Natural killer cell (primary cell): ENCODE measurements at places on chromosomes 11 and 22.

- no peaks in the 10 kb centered on the region for H3K27me3 ChIP-seq
- DNase-seq: no peak
- H3K27ac ChIP-seq: no peak overlapping the region
- no peaks in the 10 kb centered on the region for H3K4me1 ChIP-seq
These were observed 1285.4 kb upstream of the TENM4 start for GRCh38 chr11:80726236-80726635.

GRCh38 chr11:79691445-79691844 lies 250.6 kb upstream of the TENM4 start:
- H3K36me3 ChIP-seq: no peaks in the 10 kb centered on the region
- no peaks in the 10 kb centered on the region for H3K4me1 ChIP-seq
- DNase-seq: no peak
- H3K27me3 ChIP-seq: no peaks in the 10 kb centered on the region
- no peak overlapping the region for H3K27ac ChIP-seq

DNA sequence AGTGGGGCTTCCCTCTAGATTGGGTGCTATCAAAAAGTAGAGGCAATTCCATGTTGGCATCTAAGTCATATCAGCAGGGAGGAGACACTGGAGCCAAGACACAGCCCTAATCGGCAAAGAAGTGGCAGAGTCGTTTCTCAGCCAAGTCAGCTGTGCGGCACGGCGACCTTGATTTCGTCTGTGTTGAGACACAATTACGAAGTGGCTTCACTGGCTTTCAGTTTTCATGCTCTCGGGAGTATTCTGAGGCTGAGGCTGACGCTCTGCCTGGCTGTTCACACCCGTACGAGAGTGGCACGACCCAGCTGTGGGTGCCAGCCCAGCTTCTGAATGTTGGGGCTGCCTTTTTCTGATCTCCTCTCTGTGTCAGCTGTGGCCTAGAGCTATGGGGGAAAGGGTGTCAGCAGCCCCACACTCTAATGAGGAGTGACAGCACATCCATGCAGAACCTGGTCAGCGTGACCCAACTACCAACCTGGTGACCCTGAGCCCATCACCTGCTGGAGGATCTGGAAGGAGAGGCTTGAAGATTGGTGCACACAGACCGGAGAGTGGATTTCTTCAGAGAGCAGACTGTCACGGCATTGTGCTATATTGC lies 105.7 kb upstream of the TMEM45B start:
- H3K36me3 ChIP-seq: no peaks in the 10 kb centered on the region
- no peak overlapping the region for H3K27ac ChIP-seq

DNA sequence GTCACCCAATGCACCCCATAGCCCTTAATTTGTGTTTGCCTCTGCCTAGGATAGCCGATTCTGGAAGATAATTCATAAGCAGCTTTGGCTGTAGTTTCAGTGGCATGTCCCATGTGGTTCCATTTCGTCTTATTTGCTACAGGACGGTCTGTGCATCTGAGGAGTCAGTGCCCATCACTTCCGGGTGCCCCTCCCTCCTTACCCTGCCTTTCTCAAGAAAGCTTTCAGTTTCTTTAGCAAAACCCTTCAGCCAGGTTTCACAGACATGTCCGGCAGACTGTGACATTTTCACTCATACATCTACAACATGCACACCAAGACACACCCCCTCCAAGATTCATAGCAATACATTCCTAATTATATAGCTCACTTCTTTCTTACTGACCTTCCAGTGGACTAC lies 14.3 kb downstream of the TP53AIP1 start:
- H3K27ac ChIP-seq: no peak overlapping the region
- peaks cover 3% of the 10 kb centered on the region for H3K4me1 ChIP-seq
- no peak overlapping the region for H3K4me3 ChIP-seq
- DNase-seq: peak; percentile 36

GRCh38 chr11:28466506-28466905 lies 358.3 kb downstream of the METTL15 start:
- no peaks in the 10 kb centered on the region for H3K4me1 ChIP-seq
- no peak overlapping the region for H3K4me3 ChIP-seq
- no peaks in the 10 kb centered on the region for H3K36me3 ChIP-seq

- H3K27ac ChIP-seq: no peak overlapping the region
- no peak for DNase-seq
- no peaks in the 10 kb centered on the region for H3K4me1 ChIP-seq
- no peak overlapping the region for H3K4me3 ChIP-seq
- H3K27me3 ChIP-seq: no peaks in the 10 kb centered on the region
- no peaks in the 10 kb centered on the region for H3K36me3 ChIP-seq
These were observed 880.8 kb downstream of the FAM181B start for GRCh38 chr11:81852896-81853295.

DNA sequence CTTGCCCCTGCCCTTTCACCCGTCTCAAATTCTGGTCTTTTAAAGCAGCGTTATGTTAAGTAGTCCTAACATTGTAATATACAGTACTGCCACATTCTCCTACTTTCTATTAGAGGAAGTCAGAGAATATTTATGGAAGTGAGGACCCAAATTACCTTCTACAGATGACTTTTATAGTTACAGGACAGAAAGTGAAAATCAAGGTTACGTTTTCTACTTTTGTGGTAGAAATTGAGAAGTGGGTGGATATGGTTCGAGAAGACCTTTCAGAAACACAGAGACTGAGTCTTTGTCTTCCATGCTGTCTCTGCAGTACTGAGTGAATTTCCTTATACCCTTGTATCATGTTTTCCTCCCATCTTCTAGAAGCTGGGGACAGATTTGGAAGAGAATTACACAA lies 17.1 kb downstream of the SC5D start:
- H3K27ac ChIP-seq: no peak overlapping the region
- DNase-seq: no peak
- no peaks in the 10 kb centered on the region for H3K4me1 ChIP-seq
- no peaks in the 10 kb centered on the region for H3K27me3 ChIP-seq
- H3K36me3 ChIP-seq: peaks cover 27% of the 10 kb centered on the region

- peak; percentile 69 for DNase-seq
- peaks cover 13% of the 10 kb centered on the region for H3K36me3 ChIP-seq
- H3K4me3 ChIP-seq: peak overlapping the region; percentile 98
- peaks cover 78% of the 10 kb centered on the region for H3K4me1 ChIP-seq
- peak overlapping the region; percentile 70 for H3K27ac ChIP-seq
- H3K27me3 ChIP-seq: no peaks in the 10 kb centered on the region
These were observed 25.6 kb upstream of the SUSD2 start for GRCh38 chr22:24155627-24156140.

GRCh38 chr11:89463266-89463780 lies 27.9 kb downstream of the NOX4 start:
- DNase-seq: no peak
- H3K4me3 ChIP-seq: no peak overlapping the region
- no peak overlapping the region for H3K27ac ChIP-seq
- no peaks in the 10 kb centered on the region for H3K36me3 ChIP-seq
- H3K4me1 ChIP-seq: no peaks in the 10 kb centered on the region

- no peak overlapping the region for H3K4me3 ChIP-seq
- H3K4me1 ChIP-seq: no peaks in the 10 kb centered on the region
- H3K27ac ChIP-seq: no peak overlapping the region
- DNase-seq: no peak
These were observed 101.0 kb upstream of the CHRM4 start for GRCh38 chr11:46492532-46492931.

GRCh38 chr11:782264-783174 lies 5.2 kb upstream of the GATD1 start:
- DNase-seq: no peak
- H3K4me1 ChIP-seq: peaks cover 16% of the 10 kb centered on the region
- peaks cover 3% of the 10 kb centered on the region for H3K36me3 ChIP-seq
- H3K27ac ChIP-seq: no peak overlapping the region
- H3K27me3 ChIP-seq: no peaks in the 10 kb centered on the region

GRCh38 chr11:125923012-125923579 lies 18.8 kb downstream of the DDX25 start:
- no peak overlapping the region for H3K4me3 ChIP-seq
- no peak overlapping the region for H3K27ac ChIP-seq
- no peaks in the 10 kb centered on the region for H3K36me3 ChIP-seq
- no peaks in the 10 kb centered on the region for H3K27me3 ChIP-seq
- no peaks in the 10 kb centered on the region for H3K4me1 ChIP-seq
- DNase-seq: no peak

DNA sequence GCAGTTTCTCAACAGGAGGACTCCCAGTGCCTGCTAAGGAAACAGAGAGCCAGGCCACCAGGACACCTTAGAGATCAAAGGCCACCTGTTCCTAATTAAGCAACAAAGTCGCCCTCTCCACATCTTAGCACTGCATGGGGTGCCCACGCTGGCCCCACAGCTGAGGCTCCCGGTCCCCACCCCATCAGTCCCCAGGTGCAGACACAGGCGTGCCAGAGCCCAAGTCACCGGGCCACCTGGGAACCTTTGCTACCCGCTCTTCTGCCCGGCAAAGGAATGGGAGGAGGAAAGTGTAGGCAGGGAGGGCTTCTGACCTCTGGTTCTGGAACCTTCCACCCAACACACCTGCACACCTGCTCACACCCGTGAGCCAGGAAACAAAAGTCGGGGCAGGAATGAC lies 85.5 kb upstream of the PRR5 start:
- H3K4me1 ChIP-seq: peaks cover 23% of the 10 kb centered on the region
- no peak for DNase-seq
- H3K4me3 ChIP-seq: no peak overlapping the region
- H3K36me3 ChIP-seq: no peaks in the 10 kb centered on the region
- H3K27me3 ChIP-seq: no peaks in the 10 kb centered on the region

DNA sequence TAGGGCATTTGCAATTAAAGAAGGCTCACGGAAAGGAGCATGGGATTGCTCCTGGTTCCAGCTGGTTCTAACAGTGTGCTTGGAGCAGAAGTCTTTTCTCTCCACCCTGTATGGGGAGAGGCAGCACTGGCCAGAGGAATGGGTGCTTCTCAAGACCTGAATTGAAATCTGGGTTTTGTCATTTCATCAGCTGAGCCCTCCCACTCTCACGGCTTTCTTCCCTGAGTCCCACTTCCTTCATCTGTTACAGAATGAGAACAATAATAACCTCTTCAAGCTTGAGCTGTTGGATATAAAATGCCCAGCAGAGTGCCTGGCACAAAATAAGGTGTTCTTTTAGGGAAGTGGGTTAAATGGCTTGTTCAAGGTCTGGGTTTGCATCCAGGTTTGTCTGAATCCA lies 17.2 kb downstream of the CNTF start:
- peaks cover 9% of the 10 kb centered on the region for H3K4me1 ChIP-seq
- H3K4me3 ChIP-seq: no peak overlapping the region
- DNase-seq: no peak
- H3K27ac ChIP-seq: no peak overlapping the region
- H3K36me3 ChIP-seq: no peaks in the 10 kb centered on the region
- H3K27me3 ChIP-seq: no peaks in the 10 kb centered on the region

DNA sequence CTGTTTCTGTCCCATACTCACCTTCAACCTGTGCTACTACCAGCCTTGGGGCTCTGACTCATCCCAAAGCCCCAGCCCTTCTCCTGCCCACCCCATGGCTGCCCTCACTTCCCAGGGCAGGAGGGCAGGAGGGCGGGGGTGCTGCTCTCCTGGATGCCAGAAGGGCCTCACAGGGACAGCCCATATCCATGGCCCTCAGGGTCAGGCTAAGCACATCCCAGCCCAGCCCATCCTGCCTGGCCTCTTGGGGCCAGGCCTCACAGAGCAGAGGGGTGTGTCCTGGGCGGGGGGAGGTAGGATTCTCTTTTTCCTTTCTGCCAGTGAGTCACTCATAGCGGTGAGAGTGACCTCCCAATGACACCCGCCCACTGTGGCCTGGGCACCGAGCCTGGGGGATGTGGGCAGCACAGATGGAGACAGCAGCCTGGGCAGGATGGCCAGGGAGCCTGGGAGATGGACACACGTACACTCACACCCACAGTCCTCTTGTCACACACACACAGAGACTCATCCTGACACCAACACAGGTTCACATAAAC lies 2.4 kb downstream of the LTBP3 start:
- DNase-seq: no peak
- peaks cover 73% of the 10 kb centered on the region for H3K4me1 ChIP-seq
- no peak overlapping the region for H3K4me3 ChIP-seq

DNA sequence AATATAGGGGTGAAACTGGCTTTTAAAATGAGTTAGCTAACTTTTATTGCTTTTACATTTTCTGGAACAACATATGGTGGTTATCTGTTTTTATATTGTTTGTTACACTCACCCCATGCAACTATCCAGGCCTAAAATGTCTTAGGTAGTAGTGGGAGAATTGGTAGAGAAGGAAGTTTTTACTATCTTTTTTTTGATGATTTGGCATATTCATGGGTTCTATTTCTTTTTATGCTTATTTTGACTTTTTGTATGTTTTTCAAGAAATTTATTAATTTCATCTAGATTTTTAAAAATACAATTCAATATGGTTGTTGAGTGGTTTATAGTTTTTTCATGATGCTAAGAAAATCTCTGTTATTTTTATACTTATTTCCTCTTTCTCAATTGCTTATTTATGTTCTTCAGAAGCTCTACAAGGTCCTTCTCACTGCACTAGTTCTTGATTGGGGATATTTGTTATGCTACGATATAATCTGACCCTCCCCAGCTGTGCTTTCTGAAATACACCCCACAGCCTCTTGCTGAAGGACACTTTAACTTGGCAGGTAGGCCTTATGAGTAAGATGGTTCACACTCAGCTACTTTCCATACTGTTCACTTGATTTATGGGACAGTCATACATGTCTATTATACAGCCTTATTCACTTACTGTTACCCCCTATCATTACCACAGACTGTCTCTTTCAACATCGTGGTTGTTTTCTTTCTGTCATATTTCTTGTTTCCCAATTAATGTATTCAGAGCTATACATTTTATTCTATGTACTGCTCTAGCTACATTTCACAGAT lies 431.2 kb downstream of the METTL15 start:
- no peaks in the 10 kb centered on the region for H3K36me3 ChIP-seq
- H3K27me3 ChIP-seq: no peaks in the 10 kb centered on the region
- no peaks in the 10 kb centered on the region for H3K4me1 ChIP-seq
- DNase-seq: no peak
- H3K4me3 ChIP-seq: no peak overlapping the region
- no peak overlapping the region for H3K27ac ChIP-seq

GRCh38 chr22:46405901-46406300 lies 70.4 kb downstream of the TRMU start:
- DNase-seq: no peak
- H3K27me3 ChIP-seq: no peaks in the 10 kb centered on the region
- no peaks in the 10 kb centered on the region for H3K36me3 ChIP-seq
- peaks cover 36% of the 10 kb centered on the region for H3K4me1 ChIP-seq

DNA sequence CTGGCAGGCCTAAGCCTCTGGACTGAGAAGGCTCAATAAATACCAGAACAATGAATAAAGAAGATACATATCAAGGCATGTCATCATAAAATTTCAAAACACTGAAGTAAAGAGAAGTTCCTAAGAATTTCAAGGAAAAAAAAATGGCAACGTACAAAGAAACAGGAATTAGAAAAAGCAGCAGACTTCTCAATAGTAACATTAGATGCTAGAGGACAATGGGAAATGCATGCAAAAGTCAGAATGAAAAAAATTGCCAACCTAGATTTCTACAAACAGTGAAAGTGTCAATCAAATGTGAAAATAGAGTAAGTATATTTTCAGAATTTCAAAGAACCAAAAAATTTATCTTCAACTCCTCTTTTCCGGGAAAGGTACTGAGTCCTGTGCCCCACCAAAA lies 125.0 kb downstream of the KCNC1 start:
- H3K27ac ChIP-seq: no peak overlapping the region
- no peaks in the 10 kb centered on the region for H3K27me3 ChIP-seq
- H3K36me3 ChIP-seq: no peaks in the 10 kb centered on the region
- no peak overlapping the region for H3K4me3 ChIP-seq

- H3K4me3 ChIP-seq: no peak overlapping the region
- no peak overlapping the region for H3K27ac ChIP-seq
- DNase-seq: no peak
- H3K36me3 ChIP-seq: no peaks in the 10 kb centered on the region
- H3K27me3 ChIP-seq: no peaks in the 10 kb centered on the region
- H3K4me1 ChIP-seq: no peaks in the 10 kb centered on the region
These were observed 710.9 kb upstream of the FAT3 start for GRCh38 chr11:91513734-91514133.
